ENCODE measurements at places on chromosomes 4 and X.

DNA sequence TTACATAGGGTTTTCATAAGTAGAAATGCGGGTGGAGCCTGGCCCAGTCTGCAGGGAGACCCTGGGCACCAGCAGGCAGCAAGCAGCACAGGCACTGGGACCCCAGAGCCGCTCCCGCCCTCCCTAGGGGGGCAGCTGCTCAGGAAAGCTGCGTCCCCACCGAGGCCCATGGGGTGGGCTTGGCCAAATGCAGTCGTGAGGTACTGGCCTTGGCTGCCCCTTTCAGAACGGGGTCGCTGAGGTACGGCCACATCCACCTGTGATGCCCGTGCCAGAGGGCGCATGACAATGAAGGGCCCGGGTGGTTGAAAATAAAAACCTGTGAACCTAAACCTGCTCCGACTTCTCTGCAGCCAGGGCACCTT lies 16.7 kb downstream of the TMEM175 start:
- no peak for DNase-seq

- DNase-seq = no peak
Observed at GRCh38 chr4:22900876-22901275, 208.1 kb downstream of the GBA3 start.

GRCh38 chrX:136773648-136774047 lies 7.1 kb downstream of the ARHGEF6 start:
- no peak for DNase-seq

GRCh38 chr4:163587867-163588266 lies 93.4 kb downstream of the TMA16 start:
- no peak for DNase-seq

DNA sequence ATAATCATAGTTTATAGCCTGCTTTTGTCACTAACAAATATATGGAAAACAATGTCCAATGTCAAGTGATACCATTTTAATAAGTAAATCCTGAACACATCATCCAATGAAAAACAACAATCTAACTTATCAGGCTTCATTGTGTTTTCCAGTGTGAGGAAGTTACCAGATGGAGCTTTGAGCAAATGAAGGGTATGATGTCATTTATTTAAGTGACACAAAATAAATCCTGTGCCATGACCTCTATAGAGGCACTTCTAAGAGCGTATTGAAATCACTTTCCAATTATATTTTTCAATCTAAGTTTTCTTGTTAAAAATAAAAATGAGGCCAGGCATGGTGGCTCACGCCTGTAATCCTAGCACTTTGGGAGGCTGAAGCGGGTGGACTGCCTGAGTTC lies 48.2 kb upstream of the NMU start:
- DNase-seq = no peak

DNA sequence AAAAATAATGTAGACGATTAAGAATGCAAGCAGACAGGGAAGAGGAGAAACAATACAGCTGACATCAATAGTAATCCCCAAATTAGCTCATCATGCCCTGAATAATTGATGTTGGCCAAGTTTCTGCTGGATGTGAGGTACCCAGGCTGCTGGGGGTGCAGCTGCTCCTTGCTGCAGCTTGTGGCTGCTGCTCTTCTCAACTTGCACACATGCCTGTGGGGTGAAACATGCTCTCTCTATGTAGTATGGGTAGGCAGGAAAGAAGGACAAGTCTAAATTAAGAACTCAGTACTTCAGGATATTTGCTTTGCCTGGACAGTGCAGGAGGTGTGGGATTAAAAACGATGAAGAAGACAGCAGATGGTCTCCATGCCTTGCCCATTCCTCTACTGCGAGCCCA lies 16.7 kb downstream of the EDA2R start:
- no peak for DNase-seq

DNA sequence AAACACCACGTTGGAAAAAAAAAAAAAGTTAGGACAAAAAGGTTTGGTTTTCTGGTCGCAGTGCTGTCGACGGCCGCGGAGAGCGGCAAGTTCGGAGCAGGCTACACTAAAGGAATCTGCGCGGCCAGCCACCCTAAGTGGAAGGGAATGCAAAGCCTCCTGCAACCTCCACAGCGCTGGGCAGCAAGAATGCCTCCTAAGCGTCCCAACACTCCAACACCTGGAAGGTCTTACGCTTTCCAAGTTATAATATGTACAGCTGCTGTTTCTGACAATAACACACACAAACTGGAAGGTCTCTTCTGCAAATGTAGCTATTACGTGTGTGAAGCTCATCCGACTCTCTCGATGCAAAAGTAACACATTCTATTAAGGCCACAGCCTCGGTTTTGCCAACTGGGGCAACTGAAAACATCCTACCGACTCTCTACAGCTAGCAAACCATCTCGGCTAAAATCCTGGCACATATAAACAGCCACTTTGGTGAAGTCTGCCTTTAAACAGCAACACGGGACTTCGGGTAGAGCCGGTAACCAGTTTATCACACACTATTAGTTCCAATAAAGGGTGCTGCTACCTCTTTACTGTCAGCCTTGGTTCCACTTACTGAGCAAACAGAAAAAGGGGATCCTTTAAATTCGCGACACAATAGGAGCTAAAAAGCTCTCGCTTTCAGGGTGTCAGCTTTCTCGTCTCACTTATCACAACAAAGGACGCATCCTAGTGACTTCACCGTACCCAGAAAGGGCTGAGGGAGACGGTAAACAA lies 895 bp downstream of the SMIM14 start:
- DNase-seq = no peak

DNA sequence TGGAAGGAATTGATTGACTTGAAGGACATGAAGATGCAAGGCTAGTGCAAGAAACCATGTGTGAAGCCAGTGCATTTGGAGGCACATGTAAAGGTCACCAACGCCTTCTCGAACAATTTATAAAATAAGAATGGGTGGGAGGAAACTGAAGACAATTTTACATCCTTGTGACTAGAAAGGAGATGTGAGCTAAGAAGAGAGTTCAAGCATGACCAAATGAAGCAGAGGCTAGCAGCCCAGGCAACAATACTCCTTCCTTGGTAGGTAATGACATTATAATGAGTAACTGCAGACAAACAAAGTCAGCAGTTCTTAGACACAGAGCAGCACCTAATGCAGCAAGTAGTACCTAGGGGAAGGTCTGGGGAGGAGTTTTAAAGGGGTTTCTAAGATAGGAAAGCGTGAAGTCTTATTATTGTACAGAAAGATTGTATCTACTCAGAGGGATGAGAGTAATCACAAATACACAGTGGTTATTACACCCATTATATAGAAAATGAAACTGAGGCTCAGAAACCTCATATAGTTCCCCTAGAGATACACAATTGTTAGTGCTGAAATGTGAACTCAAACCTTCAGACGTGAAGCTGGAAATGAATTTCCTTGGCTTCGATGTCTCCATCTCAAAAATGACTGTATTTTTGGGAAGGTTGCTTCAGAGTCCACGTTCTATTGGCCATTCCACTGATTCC lies 56.1 kb downstream of the ATXN3L start:
- no peak for DNase-seq

DNA sequence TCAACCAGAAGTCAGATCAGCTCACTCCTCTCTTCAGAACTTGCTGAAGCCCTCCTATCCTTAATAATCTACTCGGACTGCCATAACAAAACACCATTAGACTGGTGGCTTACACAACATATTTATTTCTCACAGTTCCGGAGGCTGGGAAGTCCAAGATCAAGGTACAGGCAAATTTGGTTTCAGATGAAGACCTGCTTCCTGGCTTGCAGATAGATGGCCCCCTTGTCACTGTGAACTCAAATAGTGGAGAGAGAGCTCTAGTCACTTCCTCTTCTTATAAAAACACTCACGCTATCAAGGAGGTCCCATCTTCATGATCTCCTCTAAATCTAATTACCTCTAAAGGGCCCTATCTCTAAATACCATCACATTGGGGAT lies 125.1 kb downstream of the CAMK2D start:
- DNase-seq = no peak

GRCh38 chr4:184100297-184100885 lies 117.3 kb downstream of the ENPP6 start:
- no peak for DNase-seq

- no peak for DNase-seq
Observed at GRCh38 chr4:26418107-26418506, 72.2 kb downstream of the CCKAR start.

DNA sequence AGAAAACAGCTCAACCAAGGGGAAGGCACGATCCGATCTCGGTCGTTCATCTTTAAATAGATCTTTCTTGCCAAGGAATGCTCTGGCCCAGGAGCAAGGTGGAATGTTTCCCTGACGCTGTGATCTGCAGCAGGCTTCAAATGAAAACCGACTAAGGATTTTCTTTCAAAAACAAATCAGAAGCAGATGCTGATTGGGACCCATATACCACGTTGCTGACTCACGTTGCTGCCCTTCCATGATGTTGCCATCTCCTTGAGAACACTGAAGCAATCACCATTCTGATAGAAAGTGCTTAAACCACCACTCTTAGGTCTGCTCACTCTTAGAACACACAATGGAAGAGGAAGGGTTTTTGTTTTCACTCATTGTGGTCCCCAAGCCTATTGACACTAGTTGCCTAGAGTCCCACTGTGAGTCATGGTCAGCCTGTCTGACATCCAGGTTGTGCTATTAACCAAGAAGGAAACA lies 26.1 kb downstream of the LAMTOR3 start:
- DNase-seq = no peak

- no peak for DNase-seq
Observed at GRCh38 chr4:168558599-168558998, 61.7 kb downstream of the PALLD start.
